ENCODE measurements at places on chromosomes 16 and 17. TPM values are rescaled to one million over a fixed set of nuclear protein-coding genes. Genes with fewer than 3 reads are reported as not detected.

- H3K36me3 ChIP-seq, result peaks cover 9% of the 10 kb centered on the region
- no peaks in the 10 kb centered on the region for H3K27me3 ChIP-seq
- no peak for DNase-seq
- no peak overlapping the region for H3K4me3 ChIP-seq
- H3K4me1 ChIP-seq, result peaks cover 20% of the 10 kb centered on the region
Observed at GRCh38 chr17:2123375-2124251, 68.7 kb downstream of the HIC1 start.

- peaks cover 68% of the 10 kb centered on the region for H3K4me1 ChIP-seq
- H3K4me3 ChIP-seq, result peak overlapping the region; percentile 60
Observed at GRCh38 chr17:27380551-27380950, 75.7 kb upstream of the KSR1 start.

- no peaks in the 10 kb centered on the region for H3K4me1 ChIP-seq
- peaks cover 2% of the 10 kb centered on the region for H3K27me3 ChIP-seq
- H3K27ac ChIP-seq, result no peak overlapping the region
- no peak for DNase-seq
- H3K4me3 ChIP-seq, result no peak overlapping the region
- H3K36me3 ChIP-seq, result no peaks in the 10 kb centered on the region
Observed at GRCh38 chr16:1121601-1122397, 25.8 kb upstream of the C1QTNF8 start.

- peaks cover 64% of the 10 kb centered on the region for H3K4me1 ChIP-seq
- DNase-seq, result no peak
- H3K36me3 ChIP-seq, result no peaks in the 10 kb centered on the region
- no peak overlapping the region for H3K4me3 ChIP-seq
- H3K27me3 ChIP-seq, result no peaks in the 10 kb centered on the region
Observed at GRCh38 chr16:68091380-68092261, 6.5 kb downstream of the NFATC3 start.

- DNase-seq, result no peak
- no peak overlapping the region for H3K4me3 ChIP-seq
- no peaks in the 10 kb centered on the region for H3K27me3 ChIP-seq
- H3K27ac ChIP-seq, result peak overlapping the region; percentile 98
- H3K36me3 ChIP-seq, result peaks cover 14% of the 10 kb centered on the region
Observed at GRCh38 chr17:8365143-8365542, 11.4 kb downstream of the KRABD2 start.

- H3K4me1 ChIP-seq, result no peaks in the 10 kb centered on the region
- H3K27ac ChIP-seq, result no peak overlapping the region
- DNase-seq, result peak; percentile 44
- H3K4me3 ChIP-seq, result no peak overlapping the region
- H3K36me3 ChIP-seq, result peaks cover 2% of the 10 kb centered on the region
Observed at GRCh38 chr16:84314373-84314772, 19.7 kb downstream of the WFDC1 start.

DNA sequence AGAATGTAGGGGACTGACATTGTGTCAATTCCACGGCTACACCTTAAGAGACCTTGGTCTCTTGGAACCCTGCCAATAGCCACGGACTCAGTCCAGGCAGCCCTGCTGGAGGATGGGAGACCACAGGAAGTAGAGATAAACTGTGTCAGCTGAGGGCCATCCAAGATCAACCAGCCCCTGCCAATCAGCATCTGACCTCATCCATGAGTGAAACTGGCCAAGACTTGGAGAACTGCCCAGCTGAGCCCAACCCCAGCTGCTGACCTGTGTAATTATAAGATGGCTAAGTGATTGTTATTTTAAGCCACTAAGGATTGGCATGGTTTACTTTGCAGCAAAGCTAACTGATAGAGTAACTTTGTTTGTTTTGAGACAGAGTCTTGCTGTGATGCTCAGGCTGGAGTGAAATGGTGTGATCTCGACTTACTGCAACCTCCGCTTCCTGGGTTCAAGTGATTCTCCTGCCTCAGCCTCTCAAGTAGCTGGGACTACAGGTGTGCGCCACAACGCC is 13.3 kb upstream of the YWHAE start:
- peaks cover 8% of the 10 kb centered on the region for H3K36me3 ChIP-seq
- no peaks in the 10 kb centered on the region for H3K27me3 ChIP-seq
- DNase-seq, result peak; percentile 43
- H3K27ac ChIP-seq, result peak overlapping the region; percentile 41

CBLN1 gene
- not detected for total RNA-seq

DNA sequence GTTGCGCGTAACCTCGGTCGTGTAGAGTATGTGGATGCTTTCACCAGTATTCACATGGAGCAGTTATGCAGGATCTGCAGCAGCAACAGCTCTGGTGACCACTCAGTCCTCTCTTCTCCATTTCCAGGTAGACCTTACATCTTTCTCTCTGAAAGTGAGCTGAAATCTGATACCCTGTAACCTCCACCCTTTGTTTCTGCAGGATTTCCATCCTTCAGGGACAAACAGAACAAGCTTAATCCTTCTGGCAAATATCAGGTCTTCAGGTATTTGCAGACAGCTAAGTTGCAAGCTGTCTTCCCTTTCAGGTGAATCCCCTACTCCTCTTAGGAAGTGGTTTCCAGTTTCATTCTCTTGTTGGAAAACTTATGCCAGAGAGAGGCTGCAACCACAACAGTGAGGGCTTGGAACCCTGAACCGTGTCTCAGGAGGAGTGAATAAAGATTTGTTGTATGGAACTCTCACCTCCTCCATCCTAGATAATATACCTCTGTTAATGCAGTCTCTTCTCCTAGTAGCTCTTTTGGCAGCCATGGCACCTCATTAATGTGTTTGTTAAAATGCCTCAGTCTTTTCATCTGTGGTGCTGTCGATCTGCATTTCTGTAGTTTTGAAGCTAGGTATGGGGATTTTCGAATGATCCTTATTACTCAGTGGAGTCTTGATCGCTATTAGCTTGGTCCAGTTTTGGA is 172.5 kb downstream of the PRKCA start:
- H3K27me3 ChIP-seq, result no peaks in the 10 kb centered on the region
- no peaks in the 10 kb centered on the region for H3K36me3 ChIP-seq
- no peak overlapping the region for H3K27ac ChIP-seq
- no peak overlapping the region for H3K4me3 ChIP-seq
- H3K4me1 ChIP-seq, result peaks cover 12% of the 10 kb centered on the region

GRCh38 chr17:4903051-4903818 is at the start of gene CHRNE:
CHRNE (minus strand) TSS chr17:4903098; CDS start chr17:4903063, 35 bp downstream.
- peaks cover 4% of the 10 kb centered on the region for H3K4me1 ChIP-seq
- peaks cover 6% of the 10 kb centered on the region for H3K36me3 ChIP-seq
- no peaks in the 10 kb centered on the region for H3K27me3 ChIP-seq
- no peak within 1 kb of the TSS for H3K4me3 ChIP-seq
- H3K27ac ChIP-seq, result peak within 1 kb of the TSS; percentile 57
- DNase-seq, result peak; percentile 62

GRCh38 chr17:47879028-47879585 is 16.9 kb upstream of the SP2 start:
- DNase-seq, result no peak
- H3K27me3 ChIP-seq, result peaks cover 13% of the 10 kb centered on the region
- no peak overlapping the region for H3K4me3 ChIP-seq
- no peak overlapping the region for H3K27ac ChIP-seq
- peaks cover 21% of the 10 kb centered on the region for H3K4me1 ChIP-seq

DNA sequence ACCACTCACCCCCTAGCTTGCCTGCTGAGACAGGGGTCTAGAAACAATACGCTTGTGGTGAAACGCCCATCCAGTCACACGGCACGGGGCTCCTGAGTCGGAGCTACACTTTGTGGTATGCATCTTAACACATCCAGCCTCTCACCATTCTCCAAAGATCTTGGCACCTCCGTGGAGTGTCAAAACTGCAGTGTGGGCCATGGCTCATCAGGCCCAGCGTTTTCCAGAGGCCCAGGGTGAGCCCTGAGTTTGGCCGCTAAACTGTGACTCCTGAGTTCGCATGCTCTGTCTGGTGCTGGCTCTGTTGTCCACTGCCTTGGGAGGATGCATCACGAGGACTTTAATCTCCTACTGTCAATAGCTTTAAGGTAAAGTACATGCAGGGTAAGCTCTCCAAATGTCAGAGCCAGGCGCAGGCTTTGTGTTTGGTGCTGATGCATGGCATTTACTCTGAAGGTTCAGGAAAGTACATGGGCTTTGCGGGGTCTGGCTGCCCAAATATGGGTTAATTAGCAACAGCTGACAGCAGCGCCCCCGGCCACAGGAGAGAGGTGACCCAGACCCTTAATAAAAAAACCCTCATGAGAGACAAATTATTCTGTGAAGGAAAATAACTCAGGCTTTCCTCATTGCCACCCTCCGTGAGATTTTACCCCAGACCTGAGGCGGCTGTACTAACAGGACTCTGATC is 118.4 kb downstream of the CCDC182 start:
- H3K27me3 ChIP-seq, result no peaks in the 10 kb centered on the region
- H3K4me1 ChIP-seq, result peaks cover 10% of the 10 kb centered on the region
- peaks cover 5% of the 10 kb centered on the region for H3K36me3 ChIP-seq
- no peak overlapping the region for H3K27ac ChIP-seq
- no peak overlapping the region for H3K4me3 ChIP-seq
- DNase-seq, result no peak

RECQL5 gene
- total RNA-seq, result 21.1 TPM

WNT3 gene
- 4.9 TPM for total RNA-seq

- H3K27ac ChIP-seq, result no peak overlapping the region
- H3K4me1 ChIP-seq, result peaks cover 49% of the 10 kb centered on the region
- no peaks in the 10 kb centered on the region for H3K27me3 ChIP-seq
- DNase-seq, result no peak
Observed at GRCh38 chr17:78664476-78665386, 87.5 kb upstream of the DNAH17 start.

DNA sequence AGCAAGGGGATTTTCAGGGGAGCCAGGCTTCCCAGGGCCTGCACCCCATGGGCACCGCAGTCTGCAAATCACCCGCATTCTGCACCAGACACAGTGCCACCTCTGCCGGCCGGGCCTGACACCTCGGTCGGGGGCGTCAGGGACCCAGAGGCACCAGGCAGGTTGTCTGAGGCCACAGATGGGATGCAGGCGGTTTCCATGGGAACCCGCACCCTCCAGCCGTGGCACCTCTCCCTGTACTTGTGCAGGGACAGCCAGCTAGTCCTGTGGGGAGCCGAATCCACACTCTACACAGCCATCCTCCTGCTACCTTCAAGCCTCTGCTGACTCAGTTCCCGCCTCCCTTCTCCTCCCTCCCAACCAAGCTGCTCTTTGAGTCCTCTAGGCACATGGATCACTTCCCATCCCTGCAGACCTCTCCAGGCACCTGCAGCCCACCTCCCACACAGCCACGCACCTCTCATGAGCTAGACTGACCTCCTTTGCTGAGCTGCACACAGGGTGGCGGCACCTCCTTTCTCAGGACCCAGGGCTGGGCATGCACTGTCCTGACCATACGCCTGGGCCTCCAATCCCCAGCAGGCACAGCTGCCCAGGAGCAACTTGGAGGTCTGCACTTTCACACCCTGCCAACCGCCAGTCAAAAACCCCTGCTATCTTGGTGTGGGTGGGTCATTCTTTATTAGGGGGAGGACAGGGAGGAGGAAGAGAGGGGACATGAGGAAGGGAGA is 119.5 kb downstream of the C16orf78 start:
- H3K27me3 ChIP-seq, result peaks cover 4% of the 10 kb centered on the region
- H3K36me3 ChIP-seq, result no peaks in the 10 kb centered on the region
- peak; percentile 83 for DNase-seq

UMOD gene
- total RNA-seq, result not detected

DNA sequence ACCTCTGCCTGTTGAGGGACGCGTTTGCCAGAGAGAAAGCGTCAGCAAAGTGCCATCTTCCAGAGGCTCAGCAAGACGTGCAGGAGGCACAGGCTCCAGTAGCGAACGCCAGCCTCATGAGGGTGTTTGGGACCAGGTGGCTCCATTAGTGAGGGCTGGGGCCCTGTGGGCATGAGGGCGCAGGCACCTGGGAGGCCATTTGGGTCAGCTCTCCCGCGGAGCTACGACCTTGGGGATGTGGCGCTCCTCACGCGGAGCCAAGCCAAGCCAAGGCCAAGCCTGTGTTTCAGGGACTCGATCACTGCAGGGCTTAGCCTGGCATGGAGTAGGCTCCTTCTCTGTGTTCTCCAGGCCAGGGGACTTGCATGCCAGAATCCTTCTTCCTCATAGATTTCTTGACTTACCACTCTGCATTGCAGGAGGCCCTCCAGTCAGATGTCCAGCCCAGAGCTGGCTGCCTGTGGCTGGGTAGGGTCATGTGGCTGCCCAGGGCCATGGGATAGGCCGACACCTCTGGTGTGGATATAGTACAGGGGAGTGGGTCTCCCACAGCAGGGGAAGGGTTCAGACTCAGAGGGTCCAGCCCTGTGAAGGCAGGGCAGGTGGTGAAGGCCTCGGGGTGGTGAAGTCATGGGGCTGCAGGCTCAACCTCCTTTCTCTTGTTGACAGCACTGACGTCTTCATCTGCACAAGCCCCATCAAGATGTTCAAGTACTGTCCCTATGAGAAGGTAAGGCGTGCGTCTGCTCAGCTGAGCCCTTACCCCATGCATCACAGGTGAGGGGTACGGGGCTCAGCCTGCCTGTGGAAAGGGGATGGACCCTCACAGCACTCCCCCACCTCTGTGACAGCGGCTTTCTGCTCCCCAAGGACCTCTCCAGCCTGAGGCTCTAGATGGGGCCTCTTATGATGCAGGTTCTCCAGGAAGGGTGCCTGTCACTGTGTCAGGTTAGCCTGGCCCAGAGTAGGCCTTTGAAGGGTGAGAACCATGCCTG is 19.6 kb downstream of the NT5M start:
- no peaks in the 10 kb centered on the region for H3K4me1 ChIP-seq
- no peak overlapping the region for H3K27ac ChIP-seq
- H3K27me3 ChIP-seq, result no peaks in the 10 kb centered on the region
- H3K36me3 ChIP-seq, result peaks cover 3% of the 10 kb centered on the region

GRCh38 chr17:50365649-50366393 is 7.2 kb downstream of the MRPL27 start:
- H3K4me1 ChIP-seq, result peaks cover 31% of the 10 kb centered on the region
- peaks cover 14% of the 10 kb centered on the region for H3K36me3 ChIP-seq
- DNase-seq, result peak; percentile 67
- H3K27me3 ChIP-seq, result no peaks in the 10 kb centered on the region
- H3K27ac ChIP-seq, result no peak overlapping the region
- H3K4me3 ChIP-seq, result no peak overlapping the region

GRCh38 chr16:4515611-4516233 is 22.9 kb downstream of the CDIP1 start:
- no peak for DNase-seq
- no peak overlapping the region for H3K4me3 ChIP-seq
- peak overlapping the region; percentile 72 for H3K27ac ChIP-seq
- H3K27me3 ChIP-seq, result no peaks in the 10 kb centered on the region

HSD3B7 gene
- total RNA-seq, result 12.3 TPM

GFAP gene
- 1.0 TPM for total RNA-seq

GRCh38 chr16:48105976-48106375 is 49.8 kb downstream of the ABCC12 start:
- no peak overlapping the region for H3K27ac ChIP-seq
- H3K4me3 ChIP-seq, result no peak overlapping the region
- no peak for DNase-seq
- H3K27me3 ChIP-seq, result peaks cover 22% of the 10 kb centered on the region

ASGR1 gene
- 0.97 TPM for total RNA-seq

LLGL1 gene
- 38.7 TPM for total RNA-seq

FBXL16 gene
- total RNA-seq, result 0.82 TPM

MC1R gene
- total RNA-seq, result 7.9 TPM
